Activated T-cell treated with anti-CD3 and anti-CD28 coated beads, Interleukin-2, amount 50 U/mL, for 72 hours (primary cell): ENCODE measurements at places on chromosomes 5 and 9.

DNA sequence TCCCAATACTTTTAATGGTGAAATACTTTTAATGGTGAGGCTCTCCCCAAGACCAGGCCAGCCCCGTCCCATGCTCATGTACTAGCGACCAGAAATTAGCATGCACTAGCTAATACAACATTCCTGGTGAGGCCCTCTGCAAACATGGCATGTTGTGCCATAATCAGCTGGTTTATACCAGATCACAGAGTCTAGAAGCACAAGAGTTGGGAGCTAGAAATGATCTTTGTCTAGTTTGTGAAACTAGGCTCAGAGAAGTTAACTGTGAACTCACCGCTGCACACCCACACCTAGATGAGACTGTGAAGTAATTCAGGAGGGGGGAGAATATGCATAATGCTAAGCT, 37.4 kb downstream of the MTMR12 start:
- no peak for DNase-seq

- no peak for DNase-seq
Observed at GRCh38 chr5:155750571-155750970, 576.4 kb upstream of the SGCD start.

DNA sequence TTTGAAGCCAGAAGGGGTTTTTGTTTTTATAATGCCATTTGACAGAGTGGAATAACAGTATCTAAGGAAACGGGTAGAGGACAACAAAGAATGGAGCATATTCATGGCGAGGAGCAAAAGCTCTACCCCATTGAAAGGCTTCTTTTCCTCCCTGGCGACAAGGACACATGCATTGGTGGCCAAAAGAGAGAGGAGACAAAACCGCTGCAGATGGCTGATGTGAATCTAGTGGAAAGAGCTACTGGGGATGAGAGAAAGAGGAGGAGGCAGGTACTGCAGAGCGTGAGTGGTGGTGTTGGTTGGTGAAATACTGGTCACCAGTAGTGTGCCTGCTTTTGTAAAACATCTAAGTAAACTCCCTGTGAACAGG, 491 bp downstream of the APC start:
- peak; percentile 5 for DNase-seq

- DNase-seq: peak; percentile 64
Observed at GRCh38 chr9:134396258-134396742, 70.0 kb downstream of the RXRA start.

DNA sequence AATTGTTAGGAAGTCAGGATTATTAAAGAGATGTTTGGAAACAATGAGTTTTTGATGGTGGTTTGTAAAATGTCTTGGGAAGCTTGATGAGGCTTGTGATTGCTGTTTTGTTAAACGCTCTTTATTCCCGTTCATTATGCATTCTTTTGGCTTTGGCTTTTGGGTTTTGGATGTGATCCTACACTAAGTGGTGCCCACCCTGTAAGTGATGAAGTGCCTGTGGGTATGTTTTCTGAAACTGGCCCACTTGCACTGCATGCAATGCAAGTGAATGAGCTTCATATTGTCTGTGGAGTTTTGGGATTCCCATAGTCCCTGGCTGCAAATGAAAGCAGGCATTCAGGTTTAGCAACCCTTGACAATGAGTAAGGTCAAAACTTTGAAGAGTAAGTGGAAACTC, 1035.5 kb upstream of the WWC1 start:
- DNase-seq: no peak

- no peak for DNase-seq
Observed at GRCh38 chr9:34582787-34583186, 6.7 kb downstream of the CNTFR start.

- no peak for DNase-seq
Observed at GRCh38 chr5:174834081-174834480, 109.7 kb downstream of the MSX2 start.

- DNase-seq: peak; percentile 7
Observed at GRCh38 chr5:137344723-137345322, 154.3 kb downstream of the SPOCK1 start.

DNA sequence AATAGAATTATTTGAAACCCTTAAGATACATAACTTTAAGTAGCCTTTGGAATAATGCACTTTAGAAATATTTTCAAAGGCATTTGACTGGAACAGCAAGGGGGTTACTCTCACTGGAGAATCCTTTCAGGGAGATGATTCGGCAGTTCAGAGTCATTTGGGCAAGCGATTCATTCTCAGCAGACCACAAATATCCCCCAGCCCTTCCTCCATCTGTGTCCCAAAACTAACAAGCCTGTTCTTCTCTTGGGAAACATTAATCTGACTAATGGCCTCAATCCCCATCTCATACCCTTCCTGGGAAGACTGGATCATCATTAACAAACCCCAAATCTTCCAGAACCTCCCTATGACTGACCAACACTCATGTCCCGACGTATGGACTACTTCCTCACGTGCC, 65.8 kb upstream of the S1PR3 start:
- DNase-seq: no peak

DNA sequence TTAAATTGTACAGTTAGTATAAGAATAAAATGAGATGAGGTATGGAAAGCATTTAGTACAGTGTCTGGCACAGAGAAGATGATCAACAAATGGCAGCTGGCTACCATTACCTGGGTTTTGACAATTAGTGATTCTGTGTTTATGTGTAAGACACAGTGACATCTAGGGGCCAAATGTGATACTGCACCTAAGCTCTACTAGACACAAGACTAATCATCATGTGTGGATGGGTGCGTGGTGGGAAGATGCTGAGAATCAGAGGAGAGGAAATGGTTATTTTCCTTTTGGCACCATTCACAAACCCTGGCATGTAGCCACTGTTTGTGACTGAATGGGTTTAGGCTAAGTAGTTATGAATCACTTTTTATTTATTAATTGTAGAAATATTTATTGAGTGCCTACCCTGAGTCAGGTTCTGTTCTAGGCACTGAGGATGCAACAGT, 109.8 kb upstream of the TBC1D2 start:
- peak; percentile 13 for DNase-seq

- no peak for DNase-seq
Observed at GRCh38 chr5:86918246-86918645, 300.5 kb downstream of the COX7C start.

GRCh38 chr5:6786786-6787495, 73.7 kb downstream of the TENT4A start:
- DNase-seq: no peak

- no peak for DNase-seq
Observed at GRCh38 chr9:37938121-37938891, 34.4 kb upstream of the SLC25A51 start.

DNA sequence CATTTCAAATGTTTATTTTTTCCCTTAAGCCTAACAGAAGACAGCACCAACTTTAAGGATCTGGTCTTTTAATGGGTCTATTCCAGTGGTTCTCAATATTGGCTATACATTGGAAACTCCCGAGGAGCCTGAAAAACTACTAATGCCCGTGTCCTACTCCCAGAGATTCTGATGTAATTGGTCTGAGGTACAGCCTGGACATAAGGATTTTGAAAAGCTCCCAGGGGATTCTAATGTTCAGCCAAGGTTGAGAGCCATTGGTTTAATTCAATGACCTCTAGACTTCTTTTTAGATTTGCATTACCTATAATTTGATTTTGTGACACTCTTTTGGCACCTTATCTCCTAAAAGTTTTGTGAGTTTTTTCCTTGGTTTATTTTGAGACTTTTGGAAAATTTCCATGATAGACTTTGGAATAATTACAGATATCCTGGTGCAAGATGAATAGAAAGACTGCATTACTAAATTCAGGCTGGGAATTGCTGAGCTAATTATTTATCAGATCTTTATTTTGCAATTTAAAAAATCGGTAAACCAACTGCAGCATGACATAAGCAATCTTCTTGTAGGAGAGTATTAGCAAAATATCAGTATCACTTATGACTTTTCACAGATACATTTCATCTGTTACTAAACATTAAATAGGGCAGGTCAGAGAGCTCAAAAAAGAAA, 91.5 kb upstream of the ELL2 start:
- DNase-seq: no peak

- no peak for DNase-seq
Observed at GRCh38 chr5:68838157-68838718, 255.6 kb upstream of the SLC30A5 start.

DNA sequence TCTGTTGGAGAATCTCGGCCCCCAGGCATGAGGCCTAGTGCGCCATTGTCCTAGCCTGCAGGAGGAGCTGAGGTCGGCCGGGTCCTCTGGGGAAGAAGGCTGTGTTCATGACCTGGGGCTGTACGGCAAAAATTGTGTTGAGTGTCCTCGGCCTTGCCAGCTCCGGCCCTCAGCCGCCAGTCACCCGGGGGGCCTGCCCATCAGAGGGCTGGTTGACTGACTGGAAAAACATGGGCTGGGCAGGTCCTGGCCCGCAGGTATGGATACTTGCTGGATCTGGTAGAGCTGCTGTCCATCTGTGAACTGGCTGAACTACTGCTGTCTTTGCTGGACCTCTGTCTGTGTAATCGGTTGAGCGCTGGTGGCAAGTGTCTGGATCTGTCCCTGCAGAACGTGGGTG, 136.7 kb upstream of the GAS1 start:
- no peak for DNase-seq

DNA sequence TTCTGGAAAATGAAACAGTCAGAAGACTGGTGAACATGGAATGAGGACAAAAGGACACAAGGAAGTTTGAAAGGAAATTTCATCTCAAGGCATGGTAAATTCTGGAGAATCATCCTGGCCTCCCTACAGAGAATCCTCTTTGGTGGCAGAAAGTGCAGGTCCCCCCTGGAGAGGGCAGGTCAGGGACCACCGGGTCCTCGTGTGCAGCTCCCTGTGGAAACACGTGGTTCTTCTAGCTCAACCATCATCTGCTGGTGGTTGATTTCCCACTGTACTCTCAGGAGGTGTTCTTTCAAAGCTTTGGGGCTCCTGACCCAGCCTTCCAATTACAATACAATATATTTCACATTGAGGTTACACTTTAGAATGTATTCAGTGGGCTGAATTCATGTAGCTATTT, 2.6 kb upstream of the GTF3C5 start:
- no peak for DNase-seq

- no peak for DNase-seq
Observed at GRCh38 chr9:76917299-76917698, 11.4 kb upstream of the PRUNE2 start.

DNA sequence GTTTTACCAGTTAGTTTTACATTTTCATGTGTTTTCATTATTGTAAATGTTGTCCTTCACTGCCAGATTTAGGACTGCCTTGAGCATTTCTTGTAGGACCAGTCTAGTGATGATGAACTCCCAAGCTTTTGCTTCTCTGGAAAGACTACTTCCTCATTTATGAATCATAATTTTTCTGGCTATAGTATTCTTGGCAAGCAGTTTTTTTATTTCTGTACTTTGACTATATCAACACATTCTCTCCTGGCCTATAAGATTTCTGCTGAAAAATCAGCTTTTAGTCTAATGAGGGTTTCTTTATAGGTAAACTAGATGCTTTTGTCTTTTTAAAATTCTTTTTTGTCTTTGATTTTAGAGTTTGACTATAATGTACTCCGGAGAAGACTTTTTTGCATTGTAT, 256.8 kb upstream of the GRAMD2B start:
- no peak for DNase-seq

- DNase-seq: no peak
Observed at GRCh38 chr5:61706751-61707150, 374.7 kb downstream of the ZSWIM6 start.

- DNase-seq: no peak
Observed at GRCh38 chr5:138230981-138231589, 18.0 kb upstream of the CDC23 start.

DNA sequence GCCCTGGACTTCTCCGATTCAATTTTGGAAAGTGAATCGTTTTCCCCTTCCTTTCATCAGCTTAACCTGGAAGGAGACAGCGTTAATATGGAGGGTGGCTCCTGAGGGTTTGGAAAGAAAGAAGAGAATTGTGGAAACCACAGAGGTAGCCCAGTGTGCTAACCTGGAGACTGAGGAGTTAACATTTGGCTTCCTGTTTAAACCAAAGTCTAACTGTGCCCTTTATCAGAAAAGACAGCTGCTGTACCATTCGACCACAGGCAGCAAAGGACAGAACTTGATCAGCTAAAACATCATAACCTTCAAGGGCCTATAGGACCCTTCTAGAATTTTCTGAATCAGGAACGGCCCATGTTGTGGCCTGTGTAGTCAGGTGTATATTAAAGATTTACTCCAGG, 735 bp downstream of the IDNK start:
- no peak for DNase-seq

- DNase-seq: no peak
Observed at GRCh38 chr9:9855177-9856078, 757.4 kb downstream of the PTPRD start.

DNA sequence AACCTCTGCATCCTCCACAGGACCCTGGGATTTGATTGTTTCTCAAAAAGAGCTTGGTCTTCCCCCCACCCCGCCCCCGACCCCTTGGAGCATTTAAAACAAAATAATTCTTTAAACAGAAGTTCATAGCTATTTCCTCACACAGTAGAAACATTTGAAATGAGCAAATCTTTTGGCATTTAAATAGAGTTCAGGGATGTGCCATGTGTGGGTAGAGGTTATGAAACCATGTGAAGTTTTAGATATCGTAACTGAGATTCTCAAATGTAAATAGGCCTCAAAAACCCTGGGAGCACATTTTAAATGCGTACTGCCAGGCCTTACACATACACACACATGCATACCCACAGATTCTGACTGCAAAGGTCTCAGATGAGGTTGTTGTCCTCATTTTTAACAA, 66.5 kb downstream of the EPB41L4B start:
- DNase-seq: no peak
